ENCODE measurements at places on chromosomes 1 and 21.

GRCh38 chr1:8329439-8329838, 11.5 kb downstream of the SLC45A1 start:
- DNase-seq, result no peak

DNA sequence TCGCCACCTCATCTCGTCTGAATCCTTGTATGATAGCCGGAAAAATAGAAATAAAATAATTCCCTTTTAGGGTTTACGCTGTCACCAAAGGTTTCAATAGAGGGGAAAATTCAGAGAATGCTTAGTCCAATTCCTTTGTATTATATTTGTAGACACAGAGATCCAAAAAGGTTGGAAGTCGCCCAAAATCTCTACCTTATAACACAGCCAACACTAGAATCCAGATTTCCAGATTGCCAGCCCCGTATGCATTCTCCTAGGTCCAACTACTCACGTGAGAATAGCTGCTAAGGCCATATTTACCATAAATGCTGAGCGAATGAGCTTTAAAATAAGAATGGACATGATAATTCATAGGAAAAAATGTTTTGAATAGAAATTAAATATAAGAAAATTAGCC, 124.5 kb downstream of the KCNK1 start:
- no peak for DNase-seq

GRCh38 chr21:38688068-38688467, 117.7 kb upstream of the ETS2 start:
- peak; percentile 91 for DNase-seq

- no peak for DNase-seq
Observed at GRCh38 chr1:42279055-42279454, 56.0 kb downstream of the FOXJ3 start.

GRCh38 chr1:230230948-230231773, 164.1 kb downstream of the GALNT2 start:
- DNase-seq, result peak; percentile 58
